Suppressor macrophage treated with lipopolysaccharide for 1 hour (primary cell): ENCODE measurements at places on chromosomes 5 and 9.

GRCh38 chr5:155943516-155944407 lies 383.2 kb upstream of the SGCD start:
- peak; percentile 5 for DNase-seq

DNA sequence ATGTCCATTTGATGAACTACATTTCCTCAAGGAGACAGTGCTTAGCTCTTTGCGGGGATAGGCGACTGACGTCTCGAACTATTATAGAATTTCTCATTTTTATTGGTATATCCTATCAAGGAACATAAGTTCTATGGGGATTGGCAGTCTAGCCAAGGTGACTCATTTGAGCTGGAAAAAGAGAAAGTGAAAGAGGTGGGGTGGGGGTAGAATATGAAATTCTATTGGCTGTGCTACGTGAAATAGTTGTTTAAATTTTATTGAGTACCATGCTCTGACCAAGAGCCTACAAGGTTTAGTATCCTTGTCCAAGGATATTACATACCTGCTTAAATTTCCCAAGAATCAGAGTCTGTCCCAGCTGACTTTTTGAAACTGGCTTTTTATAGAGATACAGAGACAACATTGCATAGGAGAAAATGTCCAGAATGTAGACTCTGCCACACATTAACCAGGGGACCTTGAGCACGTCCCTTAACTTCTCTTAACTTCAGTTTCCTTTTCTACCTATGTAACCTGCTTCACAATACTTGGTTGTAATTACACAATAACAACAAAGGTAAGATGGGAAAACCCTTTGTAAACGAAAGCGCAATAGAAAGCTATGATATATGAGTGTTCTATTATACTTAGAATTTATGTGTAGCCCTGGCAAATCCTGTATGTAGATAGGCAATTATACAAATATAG lies 226.4 kb upstream of the WWC1 start:
- no peak for DNase-seq

- DNase-seq = no peak
Measured at GRCh38 chr9:108664309-108665255, 191.2 kb downstream of the ACTL7B start.

GRCh38 chr5:32543291-32543690 lies 42.1 kb upstream of the SUB1 start:
- DNase-seq = no peak

DNA sequence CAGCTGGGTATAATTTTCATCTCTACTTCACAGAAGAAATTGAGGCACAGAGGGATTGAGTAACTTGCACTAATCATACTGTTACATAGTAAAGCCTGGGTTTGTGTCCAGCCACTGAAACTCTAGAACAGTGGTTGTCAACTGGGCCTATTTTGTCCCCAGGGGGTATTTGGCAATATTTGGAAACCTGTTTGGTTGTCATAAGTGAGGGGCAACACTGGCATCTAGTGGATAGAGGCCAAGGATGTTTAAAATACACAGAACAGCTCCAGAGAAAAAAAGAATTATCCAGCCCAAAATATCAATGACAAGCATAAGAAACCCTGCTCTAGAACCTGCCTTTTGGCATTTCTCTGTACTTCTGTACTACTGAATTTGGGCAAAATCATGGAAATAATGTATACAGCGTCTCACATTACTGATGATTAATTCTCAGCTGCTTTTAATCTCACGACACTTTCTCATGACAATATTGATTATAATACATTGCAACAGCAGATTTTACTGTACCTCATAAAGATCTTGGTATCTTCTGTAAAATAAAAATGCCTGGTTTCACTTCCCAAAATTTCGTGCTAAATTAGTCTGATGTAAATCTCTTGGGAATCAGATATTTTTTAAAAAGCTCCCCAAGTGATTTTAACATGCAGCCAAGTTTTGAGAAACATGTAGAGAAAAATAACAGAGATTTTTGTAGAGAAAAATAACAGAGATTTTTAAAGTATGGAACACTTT lies 112.7 kb downstream of the RORB start:
- DNase-seq = no peak

DNA sequence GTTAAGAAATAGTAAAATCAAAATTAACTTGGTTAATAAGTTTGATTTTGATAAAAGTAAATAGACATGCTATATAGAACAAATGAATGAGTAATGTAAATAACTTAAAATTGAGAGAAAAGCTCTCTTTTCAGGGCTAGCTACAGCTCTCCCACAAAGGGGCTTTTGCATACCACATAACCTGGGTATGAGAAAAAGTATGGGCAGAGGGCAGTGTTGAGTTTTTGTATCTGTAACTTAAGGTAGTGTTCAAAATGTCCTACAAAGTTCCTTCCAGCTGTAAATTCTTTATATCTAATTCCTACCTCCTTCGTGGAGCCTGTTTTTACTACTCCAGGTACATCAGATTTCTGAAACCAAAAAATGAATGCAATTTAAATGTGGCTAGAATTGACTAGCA lies 18.9 kb upstream of the TTC33 start:
- no peak for DNase-seq

GRCh38 chr9:27535701-27536118 lies 6.1 kb upstream of the MOB3B start:
- DNase-seq = no peak

- DNase-seq = no peak
Measured at GRCh38 chr9:2337131-2337530, 284.5 kb upstream of the VLDLR start.

GRCh38 chr9:104800068-104800785 lies 36.3 kb downstream of the NIPSNAP3B start:
- no peak for DNase-seq

DNA sequence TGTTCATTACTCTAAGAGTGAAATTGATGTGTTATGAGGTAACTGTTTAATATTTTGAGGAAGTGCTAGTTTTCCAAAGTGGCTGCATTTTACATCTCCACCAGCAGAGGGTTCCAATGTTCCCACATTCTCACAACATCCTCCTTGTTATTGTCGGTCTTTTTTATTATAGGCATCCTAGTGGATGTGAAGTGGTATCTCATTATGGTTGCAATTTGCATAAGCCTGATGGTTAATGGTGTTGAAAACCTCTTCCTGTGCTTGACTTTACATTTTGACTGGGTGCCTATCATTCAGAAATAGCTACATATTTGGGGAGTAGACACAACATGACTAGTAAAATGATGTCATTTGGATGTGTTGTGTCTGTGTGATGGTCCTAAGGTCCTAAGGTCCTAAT lies 143.6 kb downstream of the MRPS30 start:
- DNase-seq = peak; percentile 46

DNA sequence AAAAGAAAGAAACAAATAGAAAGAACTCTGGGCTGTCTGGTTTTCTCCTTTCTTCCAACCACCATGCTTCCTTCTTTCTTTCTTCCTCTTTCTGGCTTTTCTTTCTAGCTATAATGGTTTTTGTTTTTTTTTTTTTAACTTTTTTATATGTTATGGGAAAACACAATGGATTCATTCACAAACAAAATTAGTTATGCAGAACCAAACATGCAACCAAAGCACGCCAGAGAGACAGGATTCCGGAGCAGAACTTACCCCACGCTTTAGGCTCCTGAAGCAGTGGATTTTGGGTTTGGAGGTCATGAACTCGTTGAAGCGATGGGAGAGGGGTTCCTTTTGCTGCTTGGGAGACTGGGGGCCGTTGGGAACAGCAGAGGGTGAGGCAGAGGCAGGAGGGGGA lies 88.3 kb downstream of the USP20 start:
- no peak for DNase-seq

GRCh38 chr5:30808996-30809395 lies 384.5 kb upstream of the CDH6 start:
- no peak for DNase-seq

DNA sequence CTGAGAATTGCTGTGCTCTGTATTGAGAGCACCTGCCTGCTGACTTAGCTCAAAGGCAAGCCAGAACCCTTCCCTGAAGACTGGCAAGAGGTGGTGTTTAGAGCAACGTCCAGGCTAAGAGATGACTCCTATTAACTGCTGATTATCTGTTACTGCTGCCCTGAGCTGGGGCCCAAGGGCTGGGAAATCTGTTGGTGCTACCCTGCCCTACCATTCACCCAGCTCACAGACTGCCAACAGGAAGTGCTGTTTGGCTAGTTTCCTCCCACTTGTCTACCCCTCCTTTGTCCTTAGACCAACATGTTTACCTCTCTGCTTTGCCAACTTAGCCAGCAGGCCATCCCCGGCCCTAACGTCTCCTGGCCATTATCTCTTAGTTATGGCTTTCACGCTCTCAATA lies 6.9 kb downstream of the RAB24 start:
- DNase-seq = peak; percentile 14

DNA sequence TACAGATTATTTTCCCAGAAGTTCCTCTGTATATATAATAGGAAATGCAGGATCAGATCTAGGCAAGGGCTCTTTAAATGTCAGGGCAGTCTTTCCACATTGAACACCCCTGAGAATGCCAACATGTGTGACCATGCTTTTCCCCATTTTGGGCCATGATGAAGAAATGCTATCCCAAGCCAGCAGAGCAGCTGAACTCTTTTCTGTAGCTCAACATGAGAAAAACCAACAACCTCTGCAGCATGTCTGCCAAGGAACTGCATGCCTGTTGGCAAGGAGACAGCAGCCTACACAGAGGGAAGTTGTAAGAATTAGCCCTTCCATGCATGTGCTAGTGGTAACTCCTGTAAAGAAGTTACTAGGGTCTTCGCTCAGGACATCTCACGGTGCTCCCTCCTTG lies 9.5 kb upstream of the IFNK start:
- no peak for DNase-seq

DNA sequence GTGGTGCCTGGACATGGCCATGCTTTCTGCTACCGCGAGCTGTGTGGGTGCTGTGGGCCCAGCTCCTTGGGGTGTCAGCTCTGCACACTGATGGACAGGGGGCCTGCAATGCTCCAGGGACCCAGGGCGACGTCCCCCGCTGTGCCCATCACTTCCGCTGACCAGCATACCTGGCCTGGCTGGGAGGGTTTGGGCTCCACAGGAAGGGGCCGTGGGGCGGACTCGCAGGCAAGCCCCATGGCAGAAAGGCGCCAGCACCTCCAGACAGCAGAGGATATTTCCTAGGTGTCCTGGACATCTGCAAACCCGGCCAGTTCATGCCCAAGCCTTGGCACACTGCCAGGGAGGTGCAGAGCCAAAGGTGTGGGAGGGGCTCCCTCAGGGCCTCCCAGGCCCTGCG lies 295.8 kb upstream of the IRX4 start:
- DNase-seq = no peak

DNA sequence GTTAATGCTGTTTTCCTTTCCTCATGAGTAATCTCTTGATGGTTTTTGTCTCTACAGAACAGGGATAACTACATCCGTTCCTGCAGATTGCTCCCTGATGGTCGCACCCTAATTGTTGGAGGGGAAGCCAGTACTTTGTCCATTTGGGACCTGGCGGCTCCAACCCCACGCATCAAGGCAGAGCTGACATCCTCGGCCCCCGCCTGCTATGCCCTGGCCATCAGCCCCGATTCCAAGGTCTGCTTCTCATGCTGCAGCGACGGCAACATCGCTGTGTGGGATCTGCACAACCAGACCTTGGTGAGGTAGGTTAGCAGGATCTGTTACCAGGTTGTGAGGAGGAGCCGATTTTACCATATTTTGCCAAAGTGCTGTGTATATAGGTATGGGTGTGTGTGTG lies 148.2 kb downstream of the TLE4 start:
- no peak for DNase-seq

- no peak for DNase-seq
Measured at GRCh38 chr5:135458921-135459331, 6.8 kb upstream of the TIFAB start.

DNA sequence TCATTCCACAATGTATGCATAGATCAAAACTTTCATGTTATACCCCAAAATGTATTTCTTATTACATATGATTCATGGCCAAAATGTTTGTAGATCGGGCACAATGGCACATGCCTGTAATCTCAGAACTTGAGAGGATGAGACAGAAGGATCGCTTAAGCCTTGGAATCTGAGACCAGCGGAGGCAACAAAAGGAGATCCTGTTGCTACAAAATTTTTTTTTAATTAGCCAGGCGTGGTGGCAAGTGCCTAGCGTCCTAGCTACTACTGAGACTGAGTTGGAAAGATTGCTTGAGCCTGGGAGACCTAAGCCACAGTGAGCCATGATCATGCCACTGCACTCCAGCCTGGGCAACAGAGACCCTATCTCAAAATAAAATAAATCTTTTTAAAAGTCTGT lies 89.9 kb downstream of the MAPKAP1 start:
- DNase-seq = no peak

DNA sequence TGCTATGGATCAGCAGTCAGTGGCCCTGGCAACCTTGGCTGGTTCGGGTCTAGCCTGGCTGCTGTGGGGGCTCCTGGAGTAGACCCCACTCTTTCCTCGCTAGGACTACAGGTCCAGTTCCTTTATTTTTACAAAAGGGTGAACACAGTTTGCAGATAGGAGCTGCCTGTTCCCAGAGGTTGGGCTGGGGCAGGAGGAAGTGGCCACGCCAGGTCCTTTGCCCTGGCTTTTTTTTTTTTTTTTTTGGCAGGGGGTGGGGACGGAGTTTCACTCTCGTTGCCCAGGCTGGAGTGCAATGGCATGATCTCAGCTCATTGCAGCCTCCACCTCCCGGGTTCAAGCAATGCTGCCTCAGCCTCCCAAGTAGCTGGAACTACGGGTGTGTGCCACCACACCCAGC lies 7.9 kb downstream of the SLC2A6 start:
- no peak for DNase-seq

- DNase-seq = no peak
Measured at GRCh38 chr9:114280636-114281472, 42.0 kb upstream of the ORM1 start.

DNA sequence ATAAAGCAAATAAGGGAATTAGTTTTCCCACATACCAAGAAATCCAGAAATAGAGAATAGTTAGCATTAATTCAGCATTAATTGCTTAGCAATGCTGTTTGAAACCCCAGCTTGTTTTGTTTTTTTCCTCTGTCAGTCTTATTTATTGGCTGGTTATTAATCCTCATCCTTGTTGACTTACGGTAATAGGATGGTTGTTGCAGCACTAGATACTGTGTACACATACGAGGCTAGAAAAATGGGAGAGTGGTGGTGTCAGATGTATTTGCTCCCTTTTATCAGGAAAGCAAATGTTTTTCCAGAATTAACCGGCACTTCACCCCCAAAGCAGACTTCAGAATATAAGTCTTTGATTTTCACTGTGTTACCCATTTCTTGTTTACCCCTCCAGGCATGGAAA lies 60.4 kb downstream of the ERBIN start:
- no peak for DNase-seq

GRCh38 chr5:157266286-157267007 lies 524 bp downstream of the CYFIP2 start:
- no peak for DNase-seq

- peak; percentile 20 for DNase-seq
Measured at GRCh38 chr5:79464695-79465332, 49.1 kb downstream of the HOMER1 start.

GRCh38 chr9:113589890-113590289 lies 126.4 kb downstream of the RGS3 start:
- DNase-seq = peak; percentile 38

- no peak for DNase-seq
Measured at GRCh38 chr5:178784391-178784790, 53.9 kb upstream of the ZNF354A start.

DNA sequence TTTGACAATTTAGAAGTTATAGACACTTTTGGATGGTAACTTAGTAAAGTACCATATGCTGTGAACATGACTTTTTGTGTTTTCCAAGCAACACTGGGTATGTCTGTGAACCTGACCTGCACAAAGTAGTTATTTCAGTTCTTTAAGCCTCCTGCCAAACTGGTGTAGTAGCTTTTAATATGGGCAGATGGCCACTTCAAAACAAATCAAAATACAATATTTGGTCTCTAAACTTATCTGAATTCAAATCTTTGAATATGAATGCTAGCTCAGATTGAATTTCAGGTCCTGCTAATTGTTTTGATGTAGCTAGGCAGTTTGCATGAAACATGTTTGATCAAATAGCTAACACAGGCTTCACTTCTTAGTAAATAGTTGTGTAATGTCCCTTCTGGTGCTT lies 1176.7 kb upstream of the CDH9 start:
- DNase-seq = no peak
